ENCODE measurements at places on chromosomes 1 and 21.

- no peak for DNase-seq
These were observed 60.4 kb downstream of the ALG14 start for GRCh38 chr1:95012389-95012788.

DNA sequence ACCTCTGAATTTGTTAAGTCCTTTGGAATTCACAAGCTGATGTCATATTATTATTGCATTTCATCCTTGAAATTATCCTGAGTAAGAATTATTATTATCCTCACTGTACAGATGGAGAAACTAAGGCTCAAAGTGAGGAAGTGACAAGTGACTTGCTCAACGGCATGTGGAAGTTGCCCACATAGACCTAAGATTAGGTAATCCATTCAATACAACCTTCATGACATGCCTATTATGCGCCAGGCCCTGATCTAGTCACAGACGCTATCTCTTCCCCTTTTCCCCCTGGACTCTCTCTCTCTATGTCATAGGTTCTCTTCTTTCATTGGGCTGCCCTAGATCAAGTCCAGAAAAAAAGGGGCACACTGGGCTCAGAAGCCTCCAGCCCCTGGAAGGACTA lies 84.9 kb upstream of the KCNK2 start:
- no peak for DNase-seq

- no peak for DNase-seq
These were observed 88.5 kb upstream of the VAV3 start for GRCh38 chr1:108053270-108054013.

DNA sequence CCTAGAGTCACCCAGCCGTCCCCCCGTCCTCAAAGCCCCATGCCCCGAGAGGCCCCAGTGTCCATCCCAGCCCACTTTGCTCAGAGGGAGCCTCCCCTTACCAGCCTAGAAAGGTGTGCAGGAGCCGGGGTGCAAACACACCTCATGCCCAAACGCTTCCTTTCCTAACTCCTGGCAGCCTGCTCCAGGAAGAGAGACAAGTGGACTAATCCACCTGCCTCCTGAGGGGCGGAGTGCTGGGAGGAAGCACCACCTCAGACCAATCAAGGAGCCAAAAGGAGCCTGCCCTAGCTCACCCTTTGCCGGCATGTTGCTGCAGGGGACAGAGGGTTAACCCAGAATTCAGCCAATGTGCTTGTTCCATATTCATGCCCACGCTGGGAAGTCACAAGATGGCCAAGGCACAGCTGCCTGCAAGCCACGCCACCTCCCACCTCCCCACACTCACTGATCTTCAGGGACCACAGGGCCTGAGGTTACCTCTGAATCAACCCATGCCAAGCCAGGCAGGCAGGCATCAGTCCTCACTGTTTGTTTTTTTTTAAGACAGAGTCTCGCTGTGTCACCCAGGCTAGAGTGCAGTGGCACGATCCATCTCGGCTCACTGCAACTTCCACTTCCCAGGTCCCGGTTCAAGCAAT lies 27.8 kb downstream of the PLEKHA6 start:
- DNase-seq, result peak; percentile 67
